ENCODE measurements at places on chromosomes 6 and 20.

- DNase-seq = no peak
Observed at GRCh38 chr20:12660918-12661317, 347.9 kb upstream of the SPTLC3 start.

GRCh38 chr6:108960601-108961000 lies 112.4 kb downstream of the ARMC2 start:
- DNase-seq = no peak

GRCh38 chr20:15930311-15931305 lies 642.6 kb downstream of the KIF16B start:
- no peak for DNase-seq

GRCh38 chr20:41011551-41012067 lies 17.0 kb upstream of the TOP1 start:
- no peak for DNase-seq

GRCh38 chr20:7210910-7211309 lies 443.4 kb downstream of the BMP2 start:
- DNase-seq = no peak

GRCh38 chr6:143872201-143872600 lies 7.9 kb downstream of the ZC2HC1B start:
- no peak for DNase-seq

DNA sequence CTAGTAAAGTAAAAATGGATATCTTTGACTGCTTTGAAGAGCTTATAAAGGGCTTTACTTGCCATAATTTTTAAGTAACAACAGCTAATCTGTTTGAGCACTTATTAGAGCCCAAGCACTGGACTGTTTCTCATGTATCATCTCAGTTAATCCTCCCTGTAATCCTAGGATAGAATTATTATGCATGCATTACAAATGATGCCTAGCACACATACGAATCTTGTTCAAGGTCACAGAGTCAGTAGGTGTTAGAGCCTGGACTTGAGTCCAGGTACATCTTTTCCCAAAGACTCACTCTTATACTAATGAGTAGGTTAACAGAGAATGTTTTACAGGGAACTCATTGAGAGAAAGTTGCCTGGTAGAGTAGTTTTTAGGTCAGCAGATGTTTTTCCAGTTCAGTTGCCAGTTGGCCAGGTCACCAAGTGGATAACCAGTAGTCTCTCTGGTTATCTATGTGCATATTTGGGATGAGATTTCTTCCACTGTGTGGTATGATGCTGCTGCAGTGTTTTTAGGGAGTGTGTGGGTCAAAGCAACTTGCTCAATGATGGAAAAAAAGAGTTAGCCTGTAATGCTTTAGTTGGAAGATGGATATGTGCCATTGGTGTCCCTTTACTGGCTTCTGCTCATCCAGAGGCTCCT lies 32.3 kb upstream of the LAMA4 start:
- no peak for DNase-seq

GRCh38 chr6:2945153-2945452 lies 26.3 kb downstream of the SERPINB6 start:
- no peak for DNase-seq

DNA sequence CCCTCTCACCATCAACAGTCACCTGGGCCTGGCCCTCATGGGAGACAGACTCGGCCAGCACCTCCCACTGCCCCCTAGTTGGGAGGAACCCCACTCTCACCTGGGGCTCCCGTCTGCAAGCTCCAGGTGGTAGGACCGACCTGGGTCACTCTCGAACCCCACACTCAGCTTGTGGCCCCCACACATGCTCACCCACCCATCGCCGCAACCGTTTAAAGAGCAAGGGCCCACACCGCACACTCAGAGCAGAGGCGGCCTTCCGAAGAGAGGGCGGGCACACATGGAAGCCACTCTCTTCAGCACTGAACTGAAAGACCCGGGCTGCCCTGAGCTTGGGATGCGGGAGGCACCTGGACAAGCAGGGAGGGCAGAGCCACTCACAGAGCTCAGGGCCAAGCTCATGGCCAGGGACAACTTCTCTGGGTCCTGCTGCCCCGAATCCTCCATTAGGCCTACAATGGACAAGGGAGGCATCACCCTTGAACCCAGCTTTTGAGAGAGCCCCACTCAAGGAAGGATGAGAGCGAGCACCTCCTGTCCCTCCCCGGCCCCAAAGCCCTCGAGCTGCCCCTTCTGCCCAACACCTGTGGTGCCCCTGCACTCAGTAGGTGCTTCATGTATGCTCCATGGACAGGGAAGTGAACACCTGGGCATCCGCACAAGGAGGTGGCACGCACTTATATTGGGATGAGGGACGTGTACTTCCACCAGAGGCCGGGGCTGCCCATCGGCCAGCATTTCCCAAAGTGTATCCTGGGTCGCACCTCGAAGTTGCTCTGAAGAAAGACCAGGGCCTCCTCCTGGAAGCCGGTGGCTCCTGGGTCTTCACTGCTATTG lies 50.4 kb downstream of the YTHDF1 start:
- DNase-seq = no peak

DNA sequence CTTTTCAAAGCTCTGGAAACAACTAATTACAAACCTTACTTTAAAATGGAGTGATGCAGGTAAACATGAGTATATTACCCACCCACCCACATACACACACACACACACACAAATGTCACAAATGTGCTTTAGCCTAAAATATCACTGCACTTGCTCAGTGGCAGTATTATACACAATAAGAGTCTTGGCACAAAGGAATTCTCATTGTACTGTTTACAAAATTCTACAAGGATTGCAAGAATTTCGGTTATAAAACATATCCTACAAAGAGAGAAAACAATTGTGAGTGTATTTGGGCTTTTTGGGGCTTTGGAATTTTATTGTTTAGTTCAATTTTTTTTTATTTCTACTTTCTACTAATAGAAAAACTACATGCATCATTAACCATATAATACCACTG lies 113.2 kb upstream of the BEND6 start:
- DNase-seq = no peak

DNA sequence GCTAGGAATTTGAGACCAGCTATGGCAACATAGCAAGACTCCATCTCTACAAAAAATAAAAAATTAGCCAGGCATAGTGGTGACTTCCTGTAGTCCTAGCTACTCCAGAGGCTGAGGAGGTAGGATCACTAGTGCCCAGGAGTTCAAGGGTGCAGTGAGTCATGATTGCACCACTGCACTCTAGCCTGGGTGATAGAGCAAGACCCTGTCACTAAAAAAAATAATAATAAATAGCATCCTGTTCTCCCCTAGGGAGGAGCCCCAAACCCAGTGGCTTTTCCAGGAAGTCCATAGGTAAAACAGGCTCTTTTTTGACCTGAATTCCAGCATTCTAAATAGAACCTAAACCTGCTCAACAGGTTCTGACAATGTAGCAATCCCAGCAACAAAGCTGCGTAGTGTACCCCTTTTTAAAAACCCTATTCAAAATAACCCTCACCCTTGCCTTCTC lies 192.0 kb downstream of the ALDH8A1 start:
- no peak for DNase-seq

- no peak for DNase-seq
Observed at GRCh38 chr6:106379951-106380350, 19.4 kb downstream of the CRYBG1 start.

DNA sequence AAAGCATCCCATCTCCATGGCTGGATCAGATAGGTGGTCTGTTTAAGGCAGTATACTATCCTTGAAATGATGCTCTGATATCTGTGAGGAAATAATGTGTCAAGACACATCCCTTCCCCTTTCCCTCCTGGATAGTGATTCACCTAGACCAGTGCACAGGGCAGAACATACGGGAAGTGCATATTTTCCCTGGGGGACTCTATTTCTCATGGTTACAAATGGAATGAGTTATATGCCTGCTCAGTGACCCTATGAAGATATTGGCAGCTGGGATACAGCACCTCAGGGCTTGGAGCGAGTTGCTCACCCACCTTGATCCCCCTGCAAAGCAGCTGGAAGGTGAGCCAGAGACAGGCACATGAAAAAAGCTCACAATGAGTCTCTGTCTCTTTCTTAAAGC lies 67.5 kb upstream of the PRL start:
- no peak for DNase-seq

GRCh38 chr20:25247000-25247517 lies 826 bp upstream of the PYGB start:
- DNase-seq = no peak

DNA sequence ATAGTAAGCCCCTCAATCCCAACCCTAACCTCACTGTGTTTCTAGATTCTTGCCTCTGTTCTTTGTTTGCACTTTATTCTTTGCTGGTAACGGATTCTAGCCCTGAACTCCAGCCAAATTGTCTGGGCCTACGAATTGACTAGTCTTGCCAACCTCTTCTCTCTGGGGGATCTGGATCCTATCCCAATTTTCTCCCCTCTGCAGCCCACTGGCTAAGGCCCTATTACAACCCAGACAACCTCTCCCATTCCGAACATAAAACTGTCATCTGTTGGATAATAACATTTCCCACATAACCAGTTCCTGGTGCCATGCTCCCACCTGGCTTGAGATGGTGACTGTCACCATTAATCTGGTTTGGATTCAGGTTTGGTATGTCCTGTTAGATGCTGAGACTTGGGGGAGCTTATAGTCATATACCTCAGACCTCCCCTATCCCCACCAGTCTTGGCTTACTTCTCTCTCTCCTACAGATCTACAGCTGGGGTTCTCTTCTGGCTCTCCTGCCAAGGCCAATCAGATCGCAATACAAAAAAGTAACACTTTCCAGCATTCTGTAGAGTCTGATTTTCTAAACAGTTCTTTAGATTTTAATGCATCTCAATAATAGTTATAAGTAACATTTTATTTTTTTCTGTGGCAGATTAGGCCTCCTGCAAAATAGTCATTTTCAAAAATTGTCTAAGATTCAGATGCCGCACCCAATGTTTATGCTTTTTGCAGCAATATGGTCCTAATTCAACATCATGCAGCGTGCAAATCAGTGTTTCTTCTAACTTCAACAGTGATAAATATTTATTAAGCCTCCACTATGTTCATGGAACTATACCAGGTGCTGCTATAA lies 29.8 kb upstream of the AHI1 start:
- DNase-seq = no peak

GRCh38 chr20:48175261-48175660 lies 390.0 kb upstream of the SULF2 start:
- DNase-seq = no peak

DNA sequence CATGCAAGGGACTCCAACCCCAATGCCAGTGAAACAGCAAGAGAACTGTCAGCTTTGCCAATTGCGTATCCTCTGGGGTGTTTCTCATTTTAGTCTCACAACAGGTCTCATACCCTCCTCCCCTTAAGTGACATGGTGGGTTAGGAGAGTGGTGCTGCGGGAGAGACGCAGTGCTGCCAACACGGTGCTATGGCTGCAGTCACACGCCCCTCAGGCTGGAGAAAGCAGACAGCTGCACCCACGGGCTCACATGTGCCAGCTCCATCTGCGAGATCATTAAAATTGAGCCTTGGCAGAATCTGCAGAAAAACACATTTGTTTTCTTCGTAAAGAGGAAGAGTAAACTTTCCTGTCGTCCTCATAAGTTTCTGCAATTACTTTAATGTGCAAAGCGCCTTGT lies 114.7 kb downstream of the ANKRD60 start:
- DNase-seq = no peak

- DNase-seq = no peak
Observed at GRCh38 chr6:17268114-17268513, 13.0 kb upstream of the RBM24 start.

DNA sequence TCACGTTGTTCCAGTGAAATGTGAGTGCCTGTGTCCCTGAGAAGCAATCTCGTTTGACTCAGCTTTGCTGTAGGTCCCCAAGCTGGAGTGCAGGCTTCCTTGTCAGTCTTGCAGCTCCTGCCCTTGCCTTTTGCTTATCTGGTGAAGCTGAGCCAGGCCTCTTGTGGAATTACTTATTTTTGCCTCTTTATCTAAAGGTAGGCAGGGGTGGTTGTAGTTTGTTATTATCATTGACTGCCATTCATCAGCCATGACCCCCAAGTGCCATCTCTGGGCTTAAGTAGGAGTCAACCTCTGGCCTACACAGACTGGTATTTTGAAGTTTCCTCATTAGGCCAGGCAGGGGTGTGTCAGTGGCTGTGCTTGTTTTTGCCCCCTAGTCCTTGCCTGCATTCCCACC lies 2.1 kb downstream of the TMEM14B start:
- no peak for DNase-seq

GRCh38 chr20:63027922-63028389 lies 21.2 kb upstream of the BHLHE23 start:
- no peak for DNase-seq

GRCh38 chr20:1015181-1015580 lies 13.1 kb upstream of the RSPO4 start:
- no peak for DNase-seq

DNA sequence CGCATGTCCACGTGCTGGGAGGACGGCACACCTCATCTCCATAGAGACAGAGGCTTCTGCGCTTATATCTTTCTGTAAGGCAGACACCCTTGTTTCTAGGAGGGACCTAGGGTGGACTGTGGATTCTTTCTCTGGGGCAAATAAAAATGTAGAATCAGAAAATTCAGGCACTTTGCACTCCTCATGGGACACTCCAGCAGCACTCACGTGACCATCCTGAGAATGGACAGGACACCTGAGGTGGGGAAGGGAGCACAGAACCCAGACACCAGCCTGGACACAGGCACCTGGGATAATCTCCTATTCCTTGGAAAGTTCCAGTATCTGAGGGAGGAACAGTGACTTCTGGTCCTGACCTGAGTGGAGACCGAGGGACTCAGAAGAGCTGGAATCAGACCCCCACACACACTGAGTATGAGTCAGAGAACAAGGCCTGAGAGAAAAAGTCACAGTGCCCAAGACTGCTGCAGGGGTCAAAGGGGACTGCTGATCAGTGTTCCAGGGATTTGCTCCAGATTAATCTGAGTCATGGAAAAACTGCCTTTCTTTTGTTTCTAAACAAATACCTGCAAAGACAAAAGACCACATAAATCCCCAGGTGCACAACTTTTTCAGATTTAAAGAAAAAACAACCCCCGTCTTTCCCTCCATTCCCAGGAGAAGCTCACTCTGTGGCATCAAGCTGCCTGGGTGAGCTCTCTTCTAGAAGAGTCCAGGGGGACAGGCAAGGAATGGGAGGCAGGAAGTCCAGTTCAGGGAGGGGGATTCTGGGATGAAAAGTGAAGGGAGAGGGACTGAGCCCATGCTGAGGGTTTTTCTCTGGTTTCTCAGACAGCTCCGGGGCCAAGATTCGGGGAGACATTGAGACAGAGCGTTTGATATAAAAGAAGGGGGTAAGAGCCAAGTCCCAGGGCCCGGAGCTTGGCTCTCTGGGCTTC lies 35.6 kb upstream of the MICB start:
- no peak for DNase-seq

DNA sequence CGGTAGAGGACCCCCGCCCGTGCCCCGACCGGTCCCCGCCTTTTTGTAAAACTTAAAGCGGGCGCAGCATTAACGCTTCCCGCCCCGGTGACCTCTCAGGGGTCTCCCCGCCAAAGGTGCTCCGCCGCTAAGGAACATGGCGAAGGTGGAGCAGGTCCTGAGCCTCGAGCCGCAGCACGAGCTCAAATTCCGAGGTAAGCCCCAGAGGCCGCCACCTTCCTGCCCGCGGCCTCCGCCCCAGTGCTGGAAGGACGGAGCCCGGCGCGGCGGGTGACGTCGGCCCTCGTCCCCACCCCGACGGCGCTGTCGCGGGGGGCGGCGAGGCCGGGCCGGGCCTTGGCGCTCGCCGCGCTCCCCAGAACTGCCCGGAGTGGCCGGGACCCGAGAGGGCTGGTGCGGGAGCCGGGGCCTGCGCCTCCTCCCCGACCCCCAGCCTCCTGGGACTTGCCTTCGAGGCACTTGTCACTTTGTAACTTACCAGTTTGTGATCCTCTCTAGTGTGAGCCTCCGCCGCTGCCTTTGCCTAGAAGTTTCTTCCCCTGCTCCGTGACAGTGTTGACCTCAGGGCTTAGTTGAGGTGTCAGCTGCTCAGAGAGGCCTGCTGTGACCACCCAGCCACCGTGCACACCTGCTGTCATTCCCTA lies 417 bp downstream of the VAPB start:
- no peak for DNase-seq

- DNase-seq = no peak
Observed at GRCh38 chr6:91976797-91977196, 1389.9 kb upstream of the MAP3K7 start.

All from stimulated activated CD8-positive, alpha-beta memory T cell treated with anti-CD3 and anti-CD28 coated beads, Interleukin-15, amount 100 ng/mL, for 24 hours (primary cell).